Heart right ventricle (tissue), 16 donors: ENCODE measurements at places on chromosomes 6 and 20. TPM values are rescaled to one million over a fixed set of nuclear protein-coding genes. Genes with fewer than 3 reads are reported as not detected.

GRCh38 chr20:8796088-8796660 is 272.7 kb upstream of the PLCB4 start:
- DNase-seq: no peak

GABRR2 gene
- 0.22 TPM for total RNA-seq

DNA sequence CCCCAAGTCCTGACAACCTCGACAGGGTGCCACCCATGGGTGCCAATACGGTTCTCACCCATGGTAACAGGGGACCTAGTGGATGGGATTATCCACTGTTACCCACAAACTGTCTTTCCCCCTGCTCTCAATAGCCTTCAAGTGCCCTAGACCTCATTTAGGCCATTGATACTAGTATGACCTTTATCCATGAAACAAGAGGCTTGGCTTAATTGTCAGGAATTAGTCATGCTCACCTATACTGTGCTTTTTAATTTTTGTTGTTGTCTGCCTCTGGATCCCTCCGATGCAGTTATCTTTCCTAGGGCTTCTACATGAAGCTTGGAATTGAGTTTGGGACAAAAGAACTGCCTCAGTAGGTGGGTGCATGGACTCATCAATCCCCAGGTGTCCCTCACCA is 11.8 kb upstream of the IL22RA2 start:
- no peak for DNase-seq

DNA sequence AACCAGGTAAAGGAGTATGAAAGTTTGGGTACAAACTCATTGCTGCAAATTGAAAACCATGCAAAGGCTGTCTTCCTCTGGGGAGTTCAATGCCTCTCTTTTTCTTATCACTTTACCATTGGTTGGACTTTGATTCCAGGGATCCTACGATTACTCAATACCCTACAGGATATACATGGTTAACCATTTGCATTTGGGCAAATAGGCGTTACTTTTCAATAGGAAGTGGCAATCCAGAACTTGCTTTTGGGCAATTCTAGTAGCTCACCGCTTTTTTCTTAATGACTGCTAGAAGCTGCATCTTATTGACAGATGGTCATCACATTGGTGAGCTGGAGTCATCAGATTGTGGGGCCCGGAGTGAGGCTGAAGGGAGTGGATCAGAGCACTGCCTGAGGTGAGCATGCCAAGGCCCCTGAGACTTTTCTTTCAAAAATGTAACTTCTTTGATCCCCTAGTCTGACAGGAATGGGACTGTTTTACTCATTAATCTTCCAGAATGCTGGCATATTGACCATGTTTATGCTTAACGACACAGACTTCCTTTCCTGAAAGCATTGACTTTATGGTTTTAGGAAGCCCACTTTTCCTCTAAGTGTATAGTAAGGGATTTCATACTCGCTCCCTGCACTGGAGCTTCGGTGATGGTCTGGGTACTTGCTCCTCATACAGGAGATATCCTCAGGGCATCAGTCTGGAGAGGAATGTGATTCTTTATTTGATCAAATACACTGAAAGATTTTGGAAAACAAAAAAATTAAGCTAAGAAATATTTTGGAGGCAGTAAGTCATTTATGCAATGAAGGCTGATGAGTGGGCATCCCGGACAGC is at the start of gene CCR6:
TSS of gene CCR6 (plus strand) at position 270 of the 831 bp plus-strand sequence. CDS start 13,039 bp downstream, outside the sequence.
- no peak for DNase-seq

DNA sequence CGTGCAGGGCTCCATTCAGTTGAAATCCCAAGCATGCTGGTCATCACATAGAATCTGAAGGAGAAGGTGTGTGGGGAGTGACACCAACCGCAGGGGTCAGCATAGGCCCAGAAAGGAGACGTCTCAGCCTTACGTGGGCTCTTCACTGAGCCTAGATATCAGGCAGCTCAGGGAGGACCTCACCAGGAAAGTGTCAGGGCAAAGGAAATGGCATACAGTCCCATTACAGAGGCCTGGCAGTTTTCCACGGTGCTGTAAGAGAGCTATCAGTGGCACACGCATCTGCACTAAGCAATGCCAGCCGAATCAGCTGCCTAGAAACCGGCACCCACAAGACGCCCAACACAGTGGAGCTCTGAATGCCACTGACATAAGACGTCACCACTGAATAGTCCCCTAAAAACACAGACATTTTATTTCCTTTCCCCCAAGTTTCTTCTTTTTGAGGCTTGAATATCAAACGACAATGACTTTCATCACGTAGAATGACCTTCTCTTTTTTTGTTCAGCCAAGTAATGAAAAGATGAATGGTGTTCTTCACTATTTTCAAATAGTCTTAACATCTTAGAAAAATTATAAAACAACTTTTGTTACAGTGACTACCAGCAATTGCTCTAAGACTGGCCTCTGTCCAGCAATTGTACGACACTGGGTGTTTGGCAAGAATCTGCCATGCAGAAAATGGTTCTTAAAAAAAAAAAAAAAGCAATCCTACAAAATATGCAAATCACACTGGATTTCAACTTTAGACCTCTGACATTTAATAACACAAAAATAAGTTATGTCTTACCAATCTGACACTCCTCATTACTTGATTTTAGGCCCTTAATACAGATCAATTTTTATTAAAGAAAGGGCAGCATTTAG is 88.9 kb upstream of the FOXQ1 start:
- peak; percentile 46 for DNase-seq

- DNase-seq: no peak
Observed at GRCh38 chr6:139698526-139699176, 324.2 kb upstream of the CITED2 start.

- DNase-seq: no peak
Observed at GRCh38 chr6:147281895-147282565, 77.8 kb downstream of the STXBP5 start.

- DNase-seq: no peak
Observed at GRCh38 chr6:163661272-163661671, 246.8 kb downstream of the QKI start.

- peak; percentile 36 for DNase-seq
Observed at GRCh38 chr6:8131265-8131897, 29.0 kb upstream of the EEF1E1 start.

- no peak for DNase-seq
Observed at GRCh38 chr6:139776041-139776440, 401.6 kb upstream of the CITED2 start.

DNA sequence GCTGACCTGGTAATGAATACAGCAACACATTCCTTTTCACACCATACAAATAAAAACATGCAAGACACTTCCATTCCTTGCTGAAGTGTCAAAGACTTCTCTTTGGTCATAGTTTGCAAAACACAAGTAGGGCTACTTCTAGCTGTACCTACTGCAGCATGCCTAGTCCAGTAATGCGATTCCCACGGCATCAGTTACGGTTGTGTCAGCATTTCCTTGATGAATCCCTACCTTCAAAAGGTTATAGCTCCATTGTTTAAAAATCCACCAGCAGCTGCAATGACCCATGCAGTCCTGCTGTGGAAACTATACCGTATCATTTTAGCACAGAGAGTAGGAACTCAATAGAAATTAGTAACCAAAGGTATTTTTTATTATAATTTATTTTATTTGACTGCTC is 1371.5 kb downstream of the EPHA7 start:
- DNase-seq: no peak

DNA sequence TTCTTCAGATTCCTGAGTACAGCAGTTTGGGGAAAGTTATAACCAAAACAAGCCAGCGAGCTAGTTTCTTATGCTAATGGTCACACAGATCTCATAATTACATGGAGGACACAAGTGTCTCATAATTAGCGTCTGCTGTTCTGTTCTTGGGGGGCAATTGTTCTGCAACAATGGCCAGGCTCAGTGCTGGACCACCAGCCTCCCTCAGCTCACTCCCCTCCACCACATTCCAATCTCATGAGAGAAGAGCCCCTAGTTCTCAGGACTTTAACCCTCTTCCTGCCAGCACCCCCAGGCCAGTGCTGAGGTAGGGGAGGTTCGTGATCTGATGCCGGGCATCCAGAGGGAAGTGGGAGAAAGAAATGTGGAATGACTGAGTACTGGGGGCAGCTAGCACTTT is 20.2 kb upstream of the TOX2 start:
- DNase-seq: no peak

DNA sequence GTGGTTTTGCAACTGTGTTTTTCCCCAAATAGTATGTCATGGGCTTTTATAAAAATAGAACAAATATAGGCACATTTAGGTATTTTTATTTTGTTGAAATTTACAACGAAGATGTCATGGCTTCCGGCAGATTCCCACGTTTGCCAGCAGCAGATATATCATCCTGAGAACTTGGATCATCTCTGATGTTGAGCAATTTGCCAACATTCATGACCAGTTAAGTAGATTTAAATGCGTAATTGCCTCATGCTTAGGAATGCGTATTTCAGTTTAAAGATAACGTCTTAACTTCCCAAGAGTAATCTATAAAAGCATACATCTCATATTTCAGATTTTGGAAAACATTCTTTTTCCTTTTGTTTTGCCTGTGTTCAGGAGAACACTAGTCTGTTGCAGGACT is 457.8 kb downstream of the QKI start:
- no peak for DNase-seq
